Right cardiac atrium (tissue), 5 donors: ENCODE measurements at places on chromosomes 1 and 21. TPM values are rescaled to one million over a fixed set of nuclear protein-coding genes. Genes with fewer than 3 reads are reported as not detected.
A peak's percentile ranks its signal among the peaks of the same experiment; 100 is the strongest.

DNA sequence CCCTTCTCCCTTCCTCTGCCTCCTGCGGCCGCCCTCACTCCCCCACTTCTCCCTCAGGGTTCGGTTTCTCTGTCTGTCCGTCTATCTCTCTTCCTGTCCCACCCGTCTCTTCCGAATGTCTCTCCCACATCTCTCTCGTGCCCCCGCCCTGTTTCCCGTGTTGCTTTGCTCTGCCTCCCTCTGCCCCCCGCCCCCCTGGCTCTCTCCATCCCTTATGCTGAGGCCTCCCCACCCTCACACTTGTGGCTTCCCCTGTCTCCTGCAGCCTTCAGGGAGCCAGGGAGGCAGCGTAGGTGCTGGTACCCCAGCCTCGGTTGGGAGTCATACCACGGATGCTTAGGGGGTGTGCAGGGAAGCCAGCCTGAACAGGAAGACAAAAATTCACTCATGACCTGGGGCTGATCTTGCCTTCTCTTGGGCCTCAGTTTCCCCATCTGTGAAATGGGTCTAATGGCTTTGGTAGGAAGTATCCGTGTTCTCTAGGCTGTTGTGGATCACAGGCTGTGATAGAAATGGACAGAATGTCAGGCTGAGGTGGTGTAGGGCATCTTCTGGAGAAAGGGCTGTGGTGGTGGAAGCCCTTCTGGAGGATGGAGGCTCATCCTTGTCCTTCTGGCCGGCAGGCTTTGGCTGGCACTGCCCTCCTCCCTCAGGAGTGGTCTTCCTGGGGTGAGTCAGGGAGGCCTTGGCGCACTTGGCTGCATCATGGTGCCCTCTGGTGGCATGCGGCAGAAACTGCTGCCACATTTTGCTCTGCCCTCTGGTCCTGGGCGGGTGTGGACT lies 55.5 kb downstream of the FOXO6 start:
- DNase-seq = peak; percentile 81

DNA sequence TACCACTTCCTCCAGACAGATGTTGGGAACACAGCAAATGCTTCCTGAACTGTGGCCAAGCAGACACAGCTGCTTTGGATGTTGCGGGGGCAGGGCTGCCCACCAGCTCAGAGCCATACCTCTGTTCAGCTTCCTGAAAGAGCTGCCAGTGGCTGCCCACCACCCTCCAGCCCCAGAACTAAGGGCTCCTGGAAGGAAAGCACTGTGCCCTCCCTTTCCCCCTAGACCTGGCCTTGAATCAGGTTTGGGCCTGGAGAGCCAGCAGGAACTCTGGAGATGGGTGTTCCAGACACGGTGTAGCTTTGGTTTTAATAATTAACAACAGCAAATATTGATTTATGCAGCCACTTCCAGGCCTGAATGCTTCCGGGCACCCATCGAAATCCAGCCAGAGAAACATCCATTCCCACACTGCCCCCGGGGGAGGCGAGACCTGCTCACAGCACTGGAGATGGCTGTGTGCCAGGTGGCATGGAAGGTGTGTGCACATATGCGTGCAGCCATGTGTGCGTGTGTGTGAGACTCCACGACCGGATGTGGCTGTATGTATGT lies 45.7 kb downstream of the RAP1GAP start:
- DNase-seq = no peak

PROX1 gene
- 86.5 TPM for total RNA-seq

GRCh38 chr1:221101807-221102605 lies 222.8 kb downstream of the HLX start:
- DNase-seq = no peak

DNA sequence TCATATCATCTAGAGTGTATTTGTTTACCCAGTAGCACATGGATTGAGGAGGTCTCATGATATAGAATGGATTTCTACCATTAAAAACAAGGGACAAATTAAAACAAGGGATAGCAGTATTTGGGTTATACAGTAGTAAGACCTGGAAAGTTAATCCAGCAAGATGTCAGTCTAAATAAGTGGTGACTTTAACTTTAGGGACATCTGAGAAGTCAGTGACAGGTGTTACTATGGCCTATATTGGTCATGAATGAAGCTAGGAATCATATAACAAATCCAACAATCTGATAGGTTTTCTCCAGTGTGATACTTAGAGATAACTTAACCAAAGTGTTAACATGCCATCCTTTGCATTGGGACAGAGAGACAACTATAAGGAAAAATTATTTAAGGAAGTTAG lies 42.7 kb upstream of the DHCR24 start:
- no peak for DNase-seq

ITLN2 gene
- total RNA-seq = 1.0 TPM

LEMD1 gene
- total RNA-seq = not detected

- DNase-seq = peak; percentile 21
Measured at GRCh38 chr1:168053681-168054080, 83.0 kb downstream of the GPR161 start.

- DNase-seq = no peak
Measured at GRCh38 chr21:41483415-41483814, 24.5 kb downstream of the TMPRSS2 start.

CXADR gene
- 13.8 TPM for total RNA-seq

- peak; percentile 94 for DNase-seq
Measured at GRCh38 chr1:55215194-55216021, at the start of gene USP24. Gene USP24 (minus strand): TSS chr1:55215364. CDS start chr1:55215113, 251 bp downstream.

DNA sequence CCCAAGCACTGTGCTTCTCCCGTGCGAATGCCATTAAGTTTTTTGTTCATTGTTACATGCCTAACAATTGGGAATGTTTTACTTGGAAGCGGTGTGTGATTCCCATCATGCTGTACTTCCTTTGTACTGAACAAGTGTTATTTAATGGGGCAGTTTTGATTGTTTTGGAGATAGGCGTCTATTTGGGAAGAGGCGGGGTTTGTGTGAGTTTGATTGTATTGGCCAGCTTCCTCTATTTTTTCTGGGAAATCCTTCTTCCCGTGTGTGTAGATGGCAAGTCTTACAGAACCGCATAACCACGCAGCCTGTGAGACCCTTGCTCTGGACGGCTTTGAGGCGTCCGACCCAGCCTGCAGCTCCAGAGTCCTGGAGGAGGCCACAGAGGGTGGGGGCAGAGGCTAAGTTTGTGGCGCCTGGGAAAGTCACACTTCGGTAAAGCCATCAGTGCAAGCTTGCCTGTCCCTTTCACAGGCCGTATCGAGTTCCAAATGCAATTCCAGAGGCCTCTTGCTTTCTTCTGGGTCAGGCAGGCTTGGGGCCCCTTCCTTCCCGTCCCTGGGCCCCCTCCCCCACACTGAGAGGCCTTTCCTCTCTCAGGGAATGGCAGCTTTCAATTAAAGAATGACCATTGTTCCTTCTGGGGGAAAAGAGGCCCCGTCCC lies 210.3 kb downstream of the TOMM20 start:
- DNase-seq = peak; percentile 62

- no peak for DNase-seq
Measured at GRCh38 chr1:30274976-30275621, 448.3 kb downstream of the MATN1 start.

SLC30A10 gene
- total RNA-seq = not detected

- DNase-seq = no peak
Measured at GRCh38 chr1:211534545-211535291, 42.8 kb upstream of the RD3 start.

AIRE gene
- 0.11 TPM for total RNA-seq

RPS6KA1 gene
- total RNA-seq = 6.9 TPM

BSDC1 gene
- total RNA-seq = 40.4 TPM

WLS gene
- 102 TPM for total RNA-seq
